ENCODE measurements at places on chromosomes 11 and 22.

- DNase-seq, result peak; percentile 62
Observed at GRCh38 chr11:11848891-11849746, 7.3 kb downstream of the USP47 start.

GRCh38 chr11:43686207-43686606 is 5.7 kb downstream of the HSD17B12 start:
- DNase-seq, result no peak

DNA sequence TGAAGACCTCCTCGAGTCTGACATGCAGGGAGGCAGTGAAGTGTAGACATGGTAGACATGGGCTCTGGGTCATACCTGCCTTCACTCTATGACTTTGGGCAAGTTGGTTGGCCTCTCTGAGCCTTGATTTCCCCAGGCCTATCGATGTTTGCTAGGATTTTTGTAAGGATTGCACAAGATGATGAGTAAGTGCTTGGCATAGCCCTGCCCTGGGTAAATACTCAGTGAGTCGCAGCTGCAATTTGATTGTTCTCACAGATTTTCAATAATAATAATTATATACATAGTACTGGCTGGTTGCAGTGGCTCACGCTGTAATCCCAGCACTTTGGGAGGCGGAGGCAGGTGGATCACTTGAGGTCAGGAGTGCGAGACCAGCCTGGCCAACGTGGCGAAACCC is 18.1 kb downstream of the MCM5 start:
- peak; percentile 57 for DNase-seq

GRCh38 chr22:48722661-48723060 is 1105.0 kb downstream of the BRD1 start:
- DNase-seq, result no peak

- DNase-seq, result no peak
Observed at GRCh38 chr11:120179057-120179672, 31.7 kb upstream of the OAF start.

GRCh38 chr11:121429556-121429955 is 22.6 kb upstream of the SORL1 start:
- DNase-seq, result no peak

- peak; percentile 73 for DNase-seq
Observed at GRCh38 chr11:70073871-70074371, 4.2 kb upstream of the ANO1 start.

- no peak for DNase-seq
Observed at GRCh38 chr22:25100948-25101347, 98.7 kb upstream of the CRYBB3 start.

DNA sequence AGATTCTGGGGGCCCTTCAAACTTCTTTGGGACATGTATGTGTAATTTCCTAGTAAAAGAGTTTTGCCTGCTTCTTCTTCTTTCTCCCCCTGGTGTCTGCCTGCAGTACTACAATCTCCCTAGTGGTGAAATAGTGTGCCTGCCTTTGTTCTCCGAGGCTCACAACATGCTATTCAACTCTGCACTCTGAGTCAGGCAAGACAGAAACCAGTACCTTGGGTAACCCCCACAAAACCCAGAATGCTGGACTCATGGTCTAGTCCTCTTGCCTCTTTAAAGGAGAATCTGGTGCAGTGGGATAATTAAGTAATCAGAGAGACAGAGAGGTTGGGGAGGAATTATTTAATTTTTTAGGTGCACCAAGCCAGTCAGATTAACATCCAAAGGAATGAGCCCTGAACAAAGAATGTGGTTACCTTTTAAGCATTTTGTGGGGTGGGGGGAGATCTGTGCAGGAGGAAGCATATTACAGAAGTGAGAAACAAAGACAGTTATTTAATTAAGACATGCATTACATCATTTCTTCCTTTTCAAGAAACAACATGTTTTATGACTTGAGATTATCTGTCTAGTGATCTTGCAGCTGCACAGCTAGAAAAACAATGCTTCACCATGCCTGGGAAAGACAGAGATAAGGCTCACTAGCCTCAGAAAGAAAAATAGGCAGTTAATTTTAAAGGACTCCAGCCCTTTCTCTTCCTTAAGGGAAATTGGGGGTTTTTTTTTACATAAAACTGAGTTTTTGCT is 11.0 kb upstream of the MS4A6A start:
- DNase-seq, result peak; percentile 11

- no peak for DNase-seq
Observed at GRCh38 chr22:38026130-38027111, 30.8 kb upstream of the PICK1 start.
